HuH-7 (cell line): ENCODE measurements at places on chromosomes 11 and 22.

GRCh38 chr11:16030664-16031063 lies 325.7 kb downstream of the SOX6 start:
- DNase-seq, result no peak

- no peak for DNase-seq
These were observed 2.1 kb downstream of the SLC43A1 start for GRCh38 chr11:57513452-57513795.

DNA sequence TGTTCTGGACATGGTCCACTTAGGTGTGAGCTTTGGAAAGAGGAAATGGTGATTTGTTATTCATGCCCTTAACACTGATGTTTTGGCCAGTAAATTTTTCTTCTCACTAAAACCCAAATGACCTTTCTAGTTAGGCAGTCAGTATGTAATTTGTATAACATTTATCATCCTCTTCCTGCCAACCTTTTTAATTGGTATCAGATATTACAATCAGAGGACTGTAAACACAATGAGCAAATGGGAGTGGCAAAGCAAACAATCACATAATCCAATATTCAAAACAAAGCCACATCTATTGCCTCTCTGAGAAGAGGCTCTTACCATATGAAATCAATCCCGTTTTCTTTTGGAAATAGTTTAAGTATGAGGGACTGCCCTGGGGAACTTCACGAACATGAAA lies 49.1 kb downstream of the BBOX1 start:
- DNase-seq, result no peak

DNA sequence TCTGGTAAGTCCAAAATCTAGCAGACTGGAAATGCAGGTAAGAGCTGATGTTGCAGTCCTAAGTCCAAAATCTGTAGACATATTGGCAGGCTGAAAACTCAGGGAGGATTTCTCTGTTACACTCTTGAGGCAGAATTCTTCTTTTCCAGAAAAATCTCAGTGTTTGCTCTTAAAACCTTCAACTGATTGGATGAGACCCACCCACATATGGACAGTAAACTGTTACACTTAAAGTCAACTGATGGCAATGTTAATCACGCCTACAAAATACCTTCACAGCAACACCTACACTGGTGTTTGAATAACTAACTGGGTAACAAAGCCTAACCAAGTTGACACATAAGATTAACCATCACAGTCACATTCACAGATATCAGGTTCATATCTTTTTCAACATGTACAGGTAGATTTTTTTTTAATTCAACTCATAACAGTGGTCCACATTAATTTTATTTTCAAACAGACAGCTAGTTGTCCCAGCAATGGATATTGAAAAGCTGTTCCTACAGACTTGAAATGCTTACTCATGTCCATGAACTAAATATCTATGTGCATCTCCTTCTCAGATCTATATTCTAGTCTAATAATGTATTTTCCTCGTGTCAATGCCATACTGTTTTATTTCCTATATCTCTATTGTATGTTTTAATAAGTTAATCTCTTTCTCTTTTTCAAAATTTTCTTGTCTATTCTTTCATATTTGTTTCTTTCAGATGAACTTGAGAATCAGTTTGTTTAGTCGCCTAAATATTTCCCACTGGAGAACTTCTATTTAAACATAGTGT lies 110.1 kb downstream of the TMPRSS5 start:
- DNase-seq, result no peak

DNA sequence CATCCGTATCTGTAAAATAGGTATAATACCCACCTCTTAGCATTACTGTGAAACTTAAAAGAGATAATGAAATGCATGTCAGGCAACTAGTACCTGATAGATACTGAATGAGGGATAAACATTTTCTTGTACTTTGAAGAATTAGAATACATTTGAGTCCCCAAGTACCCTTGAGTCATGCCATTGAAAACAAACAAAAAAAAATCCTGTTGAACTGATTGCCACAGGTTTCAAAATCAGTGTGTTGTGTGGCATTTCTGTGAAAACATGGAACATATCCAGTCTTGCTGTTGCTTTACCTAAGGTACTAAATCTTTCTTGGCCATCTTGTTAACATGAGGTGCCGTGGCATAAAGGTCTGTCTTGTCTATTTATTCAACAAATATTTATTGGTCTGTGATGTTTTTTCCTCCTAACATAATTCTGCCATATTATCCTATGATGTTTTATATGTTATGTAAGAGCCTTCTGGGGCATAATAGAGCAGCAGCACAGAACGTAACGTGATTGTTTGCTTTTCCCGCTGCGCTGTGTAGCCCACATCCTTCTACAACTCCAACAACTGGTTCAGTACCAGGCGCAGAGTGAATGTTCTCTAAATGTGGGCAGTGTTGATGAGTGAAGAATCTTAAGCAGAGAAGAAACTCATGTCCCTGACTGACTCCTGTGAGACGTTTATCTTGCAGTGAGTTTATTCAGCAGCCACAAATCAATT lies 79.3 kb upstream of the RAB1B start:
- no peak for DNase-seq

- no peak for DNase-seq
These were observed 99.2 kb downstream of the C11orf65 start for GRCh38 chr11:108368134-108368533.

DNA sequence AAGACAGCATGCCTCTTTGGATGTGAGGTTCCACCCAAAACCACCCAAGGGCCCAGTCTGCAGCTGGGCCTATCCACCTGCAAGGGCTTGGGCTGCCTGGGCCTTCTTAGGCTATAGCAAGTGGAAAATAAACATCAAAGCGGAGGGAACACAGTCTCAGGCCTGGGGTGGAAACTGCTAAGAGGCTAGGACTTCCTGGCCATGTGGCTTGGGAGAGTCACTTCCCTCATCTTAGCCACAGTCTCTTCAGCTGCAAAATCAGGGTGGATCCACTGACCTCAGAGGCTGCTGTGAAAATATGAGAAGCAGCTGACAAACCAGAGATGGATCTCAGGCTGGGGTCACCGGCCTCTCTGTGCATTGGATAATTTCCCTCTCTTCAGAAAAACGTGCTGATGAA lies 30.6 kb upstream of the TFIP11 start:
- DNase-seq, result no peak

- peak; percentile 70 for DNase-seq
These were observed 43.2 kb upstream of the ETS1 start for GRCh38 chr11:128630367-128631230.

DNA sequence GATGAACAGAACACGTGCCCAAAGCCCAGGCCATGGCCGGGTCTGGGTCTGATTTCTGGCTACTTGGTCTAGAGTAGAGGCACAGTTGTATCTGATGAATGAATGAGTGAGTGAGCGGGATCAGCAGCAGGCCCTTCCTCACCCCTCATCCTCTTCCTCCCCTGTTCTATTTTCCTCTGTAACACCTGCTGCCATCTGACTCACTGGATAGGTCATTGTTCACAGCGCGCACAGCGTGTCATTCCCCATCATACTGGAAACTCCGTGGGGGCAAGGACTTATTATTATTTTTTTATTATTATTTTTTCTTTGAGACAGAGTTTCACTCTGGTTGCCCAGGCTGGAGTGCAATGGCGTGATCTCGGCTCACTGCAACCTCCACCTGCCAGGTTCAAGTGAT lies 13.9 kb downstream of the NCF4 start:
- DNase-seq, result no peak

- no peak for DNase-seq
These were observed 46.3 kb upstream of the RRM1 start for GRCh38 chr11:4048340-4048739.

DNA sequence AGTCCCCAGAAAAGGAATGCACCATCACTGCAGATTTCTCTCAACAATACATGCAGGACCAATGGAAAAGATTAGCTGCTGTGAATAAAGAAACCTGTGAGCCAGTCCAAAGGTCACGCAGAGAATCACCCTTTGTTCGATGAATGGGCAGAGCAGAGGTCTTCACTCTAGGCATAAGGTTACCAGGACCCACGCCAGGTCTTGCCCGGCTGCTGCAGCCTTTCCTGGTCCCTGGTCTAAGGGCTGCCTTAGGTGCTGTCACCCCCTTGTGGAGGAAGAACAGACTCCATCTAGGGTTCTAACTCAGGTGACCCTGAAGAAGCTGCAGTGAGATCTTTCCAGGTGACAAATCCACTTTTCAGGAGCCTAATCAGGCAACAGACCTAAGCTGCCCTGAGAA lies 29.0 kb upstream of the NAP1L4 start:
- peak; percentile 89 for DNase-seq

GRCh38 chr22:36362932-36363331 lies 24.8 kb downstream of the MYH9 start:
- DNase-seq, result no peak

- no peak for DNase-seq
These were observed 118.4 kb upstream of the CTSC start for GRCh38 chr11:88455974-88456373.

DNA sequence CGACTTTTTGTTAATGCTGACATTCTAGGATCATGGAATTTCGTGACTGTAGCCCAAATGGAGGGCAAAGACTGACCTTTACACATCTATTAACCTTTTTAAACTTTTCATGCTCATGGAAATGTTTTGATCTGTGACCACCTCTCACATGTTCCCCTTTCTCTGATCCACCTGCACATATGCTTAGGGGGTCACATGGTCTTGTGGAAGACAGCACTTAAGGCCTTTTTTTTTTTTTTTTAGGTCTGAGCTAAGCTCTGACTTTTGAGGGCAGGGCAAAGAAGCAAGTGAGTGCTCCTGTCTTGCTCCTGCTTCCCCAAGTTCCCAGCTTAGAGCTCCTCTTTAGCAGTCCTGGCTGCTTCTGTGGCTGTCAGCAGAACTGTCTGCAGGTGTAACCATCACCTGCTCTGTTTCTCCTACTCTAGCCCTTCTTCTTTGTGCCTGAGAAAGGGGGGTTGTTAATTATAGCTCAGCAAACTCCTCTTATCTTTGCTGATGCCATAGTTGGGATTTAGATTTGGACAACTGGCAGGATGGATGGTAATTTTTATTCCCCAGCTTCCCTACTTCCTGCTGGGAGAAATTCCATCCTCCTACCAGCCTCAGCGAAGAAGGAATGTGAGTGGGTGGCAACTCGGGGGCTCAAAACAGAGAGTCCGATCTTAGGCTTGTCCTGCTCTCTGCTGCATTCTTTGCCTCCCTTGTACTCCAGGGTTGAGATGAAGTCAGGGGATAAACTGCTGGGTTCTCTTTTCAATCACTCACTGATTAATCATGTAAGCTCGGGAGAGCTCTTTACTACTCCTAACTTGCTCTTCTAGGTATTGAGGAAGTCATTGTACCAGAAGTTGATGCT lies 64.4 kb downstream of the GRAMD1B start:
- DNase-seq, result no peak

GRCh38 chr11:125105926-125106325 lies 5.5 kb downstream of the TMEM218 start:
- DNase-seq, result no peak

DNA sequence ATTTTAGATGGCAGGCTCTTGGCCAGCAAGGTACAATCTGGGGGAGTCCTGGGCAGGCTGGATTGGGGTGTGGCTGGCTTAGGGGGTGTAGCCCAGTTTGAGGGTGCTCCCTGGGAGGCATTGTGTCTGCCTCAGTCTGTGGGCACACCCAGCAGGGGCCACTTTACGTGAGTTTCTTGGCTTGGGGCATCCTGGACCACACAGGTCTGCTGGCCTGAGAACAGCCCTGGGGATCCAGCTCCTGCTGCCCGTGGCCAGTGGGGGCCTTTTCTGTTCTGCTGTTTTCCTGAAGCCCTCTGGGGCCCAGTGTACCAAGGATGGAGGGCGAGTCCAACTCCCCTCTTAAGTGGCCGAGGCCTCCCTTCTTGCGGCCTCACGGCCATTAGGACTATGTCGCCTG lies 71.9 kb downstream of the MPPED1 start:
- DNase-seq, result no peak

DNA sequence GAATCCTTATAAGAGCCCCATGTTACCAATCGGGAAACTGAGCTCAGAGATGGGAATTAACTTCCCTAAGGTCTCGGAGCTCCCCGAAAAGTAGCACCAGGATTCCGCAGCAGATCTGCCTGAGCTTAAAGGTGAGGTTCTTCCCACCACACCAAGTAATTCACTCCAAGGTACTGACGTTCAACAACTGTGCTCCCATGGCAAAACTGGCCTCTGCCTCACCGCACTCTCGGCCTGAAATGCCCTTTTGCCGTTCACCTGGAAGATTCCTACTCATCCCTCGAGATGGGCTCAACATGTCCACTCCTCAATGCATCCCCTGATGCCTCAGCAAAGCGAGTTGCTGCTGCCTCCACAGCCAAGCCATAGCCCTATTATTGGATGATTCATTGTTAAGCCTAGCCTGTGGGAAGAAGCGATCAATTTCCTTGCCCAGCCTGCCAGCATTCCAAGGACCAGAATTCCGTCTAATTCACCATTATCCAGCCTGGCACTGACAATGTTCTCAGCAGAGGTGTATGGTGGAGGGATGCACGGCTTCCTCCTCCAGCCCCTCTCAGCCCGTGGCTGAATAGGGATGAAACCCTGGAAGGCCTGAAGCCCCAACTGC lies 4.2 kb downstream of the PLAAT3 start:
- no peak for DNase-seq

DNA sequence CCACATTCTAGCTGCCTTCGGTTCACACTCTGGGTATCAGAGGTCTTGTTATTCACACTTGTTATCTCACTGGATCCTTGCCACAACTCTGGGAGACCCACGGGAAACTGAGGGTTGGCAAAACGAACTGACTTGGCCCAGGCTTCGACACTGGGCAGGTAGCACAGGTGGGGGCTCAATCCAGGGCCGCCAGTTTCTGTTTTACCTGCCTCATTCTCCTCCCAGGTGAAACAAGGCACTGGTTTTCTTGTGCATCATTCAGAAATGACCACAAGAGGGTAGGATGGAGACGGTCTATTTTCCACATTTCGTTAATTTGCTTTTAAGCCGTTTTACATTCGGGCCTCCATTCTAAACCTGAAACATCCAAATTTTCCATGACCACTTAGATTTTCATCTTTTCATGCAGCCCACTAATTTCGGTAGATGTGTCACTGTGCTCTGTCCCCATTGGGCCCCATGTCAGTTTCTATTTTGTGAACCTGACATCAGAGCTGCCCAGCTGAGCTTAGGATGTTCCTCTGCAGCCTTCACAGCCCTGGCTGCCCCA lies 108.1 kb downstream of the KIAA1671 start:
- no peak for DNase-seq

- no peak for DNase-seq
These were observed 97.2 kb downstream of the MICAL2 start for GRCh38 chr11:12207384-12208150.

GRCh38 chr11:25844811-25845210 lies 487.1 kb upstream of the ANO3 start:
- DNase-seq, result no peak

- DNase-seq, result no peak
These were observed 50.0 kb downstream of the RRAS2 start for GRCh38 chr11:14308897-14309387.
